T follicular helper cell (primary cell): ENCODE measurements at places on chromosomes 2 and 18.

DNA sequence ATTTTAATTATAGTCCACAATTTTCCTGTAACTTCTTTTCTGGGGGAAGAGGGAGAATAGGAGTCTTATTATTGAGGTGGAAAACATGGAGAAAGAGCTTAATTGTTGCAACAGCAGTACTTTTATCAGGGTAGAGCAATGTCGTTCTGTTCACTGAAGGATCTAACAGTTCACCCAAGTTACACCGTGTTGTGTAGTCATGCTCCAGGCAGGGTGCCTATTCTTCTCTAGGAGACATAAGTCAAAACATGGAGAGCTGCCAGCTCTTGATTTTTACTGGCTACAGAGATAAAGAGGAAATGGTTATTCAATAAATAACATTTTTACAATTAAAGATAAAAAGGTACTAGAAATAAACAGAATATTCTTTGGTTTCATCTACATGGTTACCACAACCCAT lies 594.3 kb upstream of the NETO1 start:
- no peak for DNase-seq

DNA sequence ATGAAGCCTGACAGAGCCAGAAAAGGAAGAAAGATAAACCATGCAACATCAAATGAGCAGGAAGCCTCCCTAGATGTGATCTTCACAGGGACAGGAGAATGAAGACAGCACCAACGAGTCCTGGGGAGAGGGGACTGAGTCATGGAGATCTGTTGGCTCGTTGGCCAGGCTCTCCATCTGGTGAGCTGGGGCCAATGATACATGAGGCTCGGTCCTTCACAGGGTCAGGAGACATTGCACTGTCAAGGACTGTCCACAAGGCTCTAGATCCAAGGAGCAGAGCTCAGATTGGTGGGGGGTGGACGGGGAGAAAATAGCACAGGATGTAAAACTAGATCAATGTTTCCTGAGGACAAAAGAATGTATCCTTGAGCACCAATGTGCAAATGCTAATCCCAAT lies 735 bp downstream of the CD207 start:
- DNase-seq = no peak

DNA sequence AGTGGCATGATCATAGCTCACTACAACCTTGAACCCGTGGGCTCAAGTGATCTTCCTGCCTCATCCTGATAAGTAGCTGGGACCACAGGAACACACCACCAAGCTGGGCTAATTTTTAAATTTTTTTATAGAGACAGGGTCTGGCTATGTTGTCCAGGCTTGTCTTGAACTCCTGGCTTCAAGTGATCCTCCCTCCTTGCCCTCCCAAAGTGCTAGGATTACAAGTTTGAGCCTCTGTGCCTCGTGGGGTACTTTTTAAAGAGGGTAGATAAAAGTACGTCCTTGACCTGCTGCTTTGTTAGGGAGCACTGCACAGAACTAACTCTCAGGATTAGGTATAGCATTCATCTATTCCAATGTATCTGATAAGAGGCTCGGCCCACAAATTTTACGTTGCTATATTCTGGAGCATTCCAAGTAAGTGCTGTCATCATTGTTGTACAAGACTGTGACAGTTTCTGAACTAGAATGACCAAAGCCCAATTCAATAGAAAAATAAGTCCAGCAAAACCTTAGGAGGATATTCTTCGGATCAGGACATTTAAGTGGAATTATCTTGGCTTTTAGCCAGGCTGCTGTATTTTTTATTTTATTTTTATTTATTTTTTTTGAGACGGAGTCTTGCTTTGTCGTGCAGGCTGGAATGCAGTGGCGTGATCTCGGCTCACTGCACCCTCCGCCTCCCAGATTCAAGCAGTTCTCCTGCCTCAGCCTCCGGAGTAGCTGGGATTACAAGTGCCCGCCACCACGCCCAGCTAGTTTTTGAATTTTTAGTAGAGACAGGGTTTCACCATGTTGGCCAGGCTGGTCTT lies 4.1 kb downstream of the MTCL1 start:
- DNase-seq = no peak

- no peak for DNase-seq
Observed at GRCh38 chr2:33030326-33030725, 83.6 kb downstream of the LTBP1 start.

DNA sequence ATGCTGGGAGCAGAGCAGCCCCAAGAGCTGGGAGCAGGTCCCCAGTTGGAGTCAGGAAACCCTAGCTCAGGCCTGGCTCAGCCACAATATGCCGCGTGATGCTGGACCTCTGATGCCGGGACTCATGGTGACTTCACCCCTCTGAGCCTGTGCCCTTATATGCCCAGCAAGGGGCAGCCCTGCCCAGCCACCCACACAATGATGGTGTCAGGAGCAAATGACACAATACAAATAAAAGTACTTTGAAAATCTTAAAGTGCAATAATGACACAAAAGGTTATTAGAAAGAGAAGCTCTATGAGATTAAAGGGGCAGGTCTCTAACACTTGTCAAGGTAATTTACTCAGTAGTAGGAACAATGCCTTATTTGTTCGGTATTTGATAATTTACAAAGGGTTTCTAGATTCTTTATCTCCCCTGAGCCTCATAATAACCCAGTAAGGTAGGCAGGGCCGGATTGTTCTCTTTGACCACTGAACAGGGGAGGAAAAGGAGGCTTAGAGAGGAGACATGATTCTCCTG lies 18.3 kb upstream of the KIF3C start:
- no peak for DNase-seq

DNA sequence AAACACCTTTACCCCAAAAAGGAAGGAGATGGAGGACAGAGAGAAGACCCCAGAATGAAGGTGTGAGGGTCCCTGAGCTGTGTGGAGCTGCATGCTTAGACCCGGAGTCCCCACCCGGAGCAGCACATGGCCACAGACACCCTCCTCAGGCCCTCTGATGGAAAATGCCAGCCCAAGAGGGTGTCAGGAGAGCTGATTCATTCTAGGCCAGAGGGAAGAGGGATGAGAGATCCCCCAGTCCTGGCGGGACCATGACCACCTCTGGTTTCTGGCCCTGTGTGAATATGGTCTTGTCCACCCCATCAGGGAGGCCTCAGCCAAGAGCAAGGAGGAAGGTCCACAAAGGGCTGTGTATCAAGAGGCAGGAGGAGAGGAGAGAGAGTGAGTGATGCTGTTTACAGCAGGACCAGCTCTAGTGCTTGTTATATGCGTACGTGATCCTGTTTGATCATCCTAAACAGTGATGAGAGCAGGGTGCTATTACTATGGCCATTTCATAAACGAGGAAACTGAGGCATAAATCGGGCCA lies 186.6 kb upstream of the HAAO start:
- no peak for DNase-seq

- DNase-seq = no peak
Observed at GRCh38 chr2:181585732-181586131, 71.2 kb downstream of the CERKL start.

- no peak for DNase-seq
Observed at GRCh38 chr2:111624411-111625156, 259.4 kb downstream of the ANAPC1 start.

DNA sequence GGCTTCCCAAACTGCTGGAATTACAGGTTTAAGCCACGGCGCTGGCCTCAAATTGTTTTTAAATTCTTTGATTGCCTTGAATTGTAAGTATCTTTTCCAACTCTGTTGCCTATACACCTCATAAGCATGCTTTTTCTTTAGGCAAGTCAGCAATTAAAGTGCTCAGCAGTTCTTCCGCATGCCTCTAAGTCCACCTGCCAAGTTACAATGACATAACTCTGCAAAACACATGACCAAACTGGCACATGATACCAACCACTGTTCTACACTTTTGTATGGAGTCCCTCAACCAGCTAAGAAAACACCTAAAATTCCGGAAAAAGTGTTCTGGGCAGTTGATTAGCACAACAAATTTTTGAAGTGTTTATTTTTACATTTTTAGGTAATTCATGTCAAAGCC lies 5.1 kb downstream of the TXNL4A start:
- no peak for DNase-seq

GRCh38 chr2:125684932-125685331 lies 971.0 kb upstream of the GYPC start:
- no peak for DNase-seq

DNA sequence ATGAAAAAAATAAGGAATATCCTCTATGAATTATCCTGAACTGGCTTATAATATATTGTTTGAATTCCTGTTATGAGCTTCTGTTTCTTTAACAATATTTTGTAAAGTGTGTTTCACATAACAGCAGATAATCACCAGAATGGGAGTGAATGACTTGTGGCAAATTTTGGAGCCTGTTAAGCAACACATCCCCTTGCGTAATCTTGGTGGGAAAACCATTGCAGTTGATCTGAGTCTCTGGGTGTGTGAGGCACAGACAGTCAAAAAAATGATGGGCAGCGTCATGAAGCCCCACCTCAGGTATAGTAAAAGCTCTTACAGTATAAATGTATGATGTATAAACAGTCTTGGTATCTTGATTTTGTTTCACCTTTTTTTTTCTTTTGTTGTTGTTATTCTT lies 5.9 kb downstream of the GEN1 start:
- DNase-seq = no peak

- no peak for DNase-seq
Observed at GRCh38 chr2:191351921-191352320, 106.7 kb downstream of the MYO1B start.

GRCh38 chr2:81206216-81206615 lies 901.7 kb upstream of the LRRTM1 start:
- DNase-seq = no peak

GRCh38 chr2:176621350-176621749 lies 352.1 kb downstream of the MTX2 start:
- DNase-seq = no peak

GRCh38 chr18:48227206-48227605 lies 182.0 kb downstream of the ZBTB7C start:
- DNase-seq = no peak

DNA sequence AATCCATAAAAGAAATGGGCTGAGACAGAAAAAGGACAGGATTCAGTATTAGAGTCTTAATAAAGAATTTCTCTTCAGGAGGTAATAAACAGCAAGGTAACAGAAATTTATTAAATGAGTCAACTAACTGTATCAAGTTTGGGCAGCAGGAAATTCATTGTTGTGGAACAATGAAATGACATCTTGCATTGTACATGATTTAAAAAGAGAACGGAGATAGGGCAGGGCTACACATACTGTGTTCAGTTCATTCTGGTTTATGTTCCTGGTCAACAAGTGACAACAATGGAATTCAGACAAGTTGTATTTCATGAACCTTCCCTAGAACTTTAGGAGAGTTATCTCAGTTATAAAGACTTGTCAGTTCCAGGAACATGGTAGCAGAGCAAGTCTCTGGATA lies 961.3 kb downstream of the SOCS6 start:
- no peak for DNase-seq

GRCh38 chr2:173355866-173356508 lies 1.3 kb downstream of the CDCA7 start:
- DNase-seq = no peak

- no peak for DNase-seq
Observed at GRCh38 chr2:47818777-47819176, 35.8 kb downstream of the MSH6 start.

- DNase-seq = no peak
Observed at GRCh38 chr2:191991442-191991841, 144.6 kb upstream of the CAVIN2 start.

DNA sequence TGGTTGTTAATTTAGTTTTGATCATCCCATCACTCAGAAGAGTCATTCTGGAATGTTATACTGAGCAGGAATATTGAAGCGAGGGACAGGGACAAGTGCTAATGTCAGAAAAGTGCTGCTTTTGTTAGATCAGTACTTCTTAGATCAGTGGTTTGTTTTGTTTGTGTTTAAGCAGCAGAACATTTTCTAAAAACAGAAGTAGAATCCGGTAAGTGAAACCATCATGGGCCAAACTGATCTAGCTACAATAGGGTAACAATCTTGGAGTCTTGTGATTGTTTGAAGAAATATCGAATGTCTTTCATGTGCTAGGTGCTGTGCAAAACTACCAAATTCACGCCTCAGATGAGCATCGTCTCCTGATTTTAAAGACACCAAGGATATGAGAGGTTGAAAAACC lies 45.1 kb upstream of the SEC11C start:
- no peak for DNase-seq

- no peak for DNase-seq
Observed at GRCh38 chr2:62383846-62384245, 122.1 kb downstream of the TMEM17 start.

GRCh38 chr2:23616630-23617029 lies 231.7 kb downstream of the KLHL29 start:
- no peak for DNase-seq

GRCh38 chr2:191811807-191812602 lies 34.9 kb downstream of the CAVIN2 start:
- no peak for DNase-seq

DNA sequence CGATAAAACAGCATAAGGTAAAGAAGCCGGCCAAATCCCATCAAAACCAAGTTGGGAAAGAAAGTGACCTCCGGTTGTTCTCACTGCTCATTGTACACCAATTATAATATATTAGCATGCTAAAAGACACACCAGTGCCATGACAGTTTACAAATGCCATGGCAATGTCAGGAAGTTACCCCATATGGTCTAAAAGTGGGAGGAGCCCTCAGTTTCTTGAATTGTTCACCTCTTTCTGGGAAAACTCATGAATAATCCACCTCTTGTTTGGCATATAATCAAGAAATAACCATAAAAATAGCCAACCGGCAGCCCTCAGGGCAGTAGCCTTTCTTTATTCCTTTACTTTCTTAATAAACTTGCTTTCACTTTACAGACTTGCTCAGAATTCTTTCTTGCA lies 544.9 kb upstream of the SETBP1 start:
- no peak for DNase-seq
